ENCODE measurements at places on chromosomes 12 and 14.

GRCh38 chr12:40208707-40209446, 15.9 kb upstream of the LRRK2 start:
- DNase-seq, result no peak

DNA sequence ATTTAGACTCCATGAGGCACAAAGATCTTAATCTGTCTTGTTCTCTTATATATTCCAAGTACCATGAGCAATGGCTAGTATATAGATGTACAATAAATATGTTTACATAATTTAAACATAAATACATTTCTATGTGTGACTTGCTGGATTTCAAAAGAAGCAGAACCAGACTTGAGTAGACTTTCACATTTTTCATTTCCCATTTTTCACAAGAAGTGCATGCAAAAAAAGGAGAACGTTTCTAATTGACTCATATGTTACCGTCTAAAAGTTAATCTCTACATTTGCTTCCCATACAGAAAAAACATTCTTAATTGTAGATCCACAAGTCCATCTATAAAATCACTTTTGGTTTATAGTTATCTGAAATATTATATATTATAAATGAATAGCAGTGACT, 256.5 kb upstream of the USP15 start:
- no peak for DNase-seq

DNA sequence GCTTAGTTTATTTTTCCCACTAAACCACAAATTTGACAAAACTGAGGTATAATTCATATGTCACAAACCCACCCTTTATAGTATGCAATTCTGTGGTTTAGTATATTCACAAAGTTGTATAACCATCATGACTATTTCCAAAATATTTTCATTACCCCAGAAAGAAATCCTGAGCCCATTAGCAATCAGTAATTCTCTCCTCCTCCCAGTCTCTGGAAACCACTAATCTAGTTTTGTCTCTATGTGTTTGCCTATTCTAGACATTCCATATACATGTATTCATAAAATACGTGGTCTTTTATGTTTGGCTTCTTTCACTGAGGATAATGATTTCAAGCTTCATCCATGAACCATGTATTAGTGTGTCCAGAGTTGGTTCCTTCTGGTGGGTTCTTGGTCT, 267.6 kb downstream of the AEBP2 start:
- no peak for DNase-seq

- no peak for DNase-seq
Observed at GRCh38 chr14:77746064-77746702, 14.8 kb downstream of the SNW1 start.

DNA sequence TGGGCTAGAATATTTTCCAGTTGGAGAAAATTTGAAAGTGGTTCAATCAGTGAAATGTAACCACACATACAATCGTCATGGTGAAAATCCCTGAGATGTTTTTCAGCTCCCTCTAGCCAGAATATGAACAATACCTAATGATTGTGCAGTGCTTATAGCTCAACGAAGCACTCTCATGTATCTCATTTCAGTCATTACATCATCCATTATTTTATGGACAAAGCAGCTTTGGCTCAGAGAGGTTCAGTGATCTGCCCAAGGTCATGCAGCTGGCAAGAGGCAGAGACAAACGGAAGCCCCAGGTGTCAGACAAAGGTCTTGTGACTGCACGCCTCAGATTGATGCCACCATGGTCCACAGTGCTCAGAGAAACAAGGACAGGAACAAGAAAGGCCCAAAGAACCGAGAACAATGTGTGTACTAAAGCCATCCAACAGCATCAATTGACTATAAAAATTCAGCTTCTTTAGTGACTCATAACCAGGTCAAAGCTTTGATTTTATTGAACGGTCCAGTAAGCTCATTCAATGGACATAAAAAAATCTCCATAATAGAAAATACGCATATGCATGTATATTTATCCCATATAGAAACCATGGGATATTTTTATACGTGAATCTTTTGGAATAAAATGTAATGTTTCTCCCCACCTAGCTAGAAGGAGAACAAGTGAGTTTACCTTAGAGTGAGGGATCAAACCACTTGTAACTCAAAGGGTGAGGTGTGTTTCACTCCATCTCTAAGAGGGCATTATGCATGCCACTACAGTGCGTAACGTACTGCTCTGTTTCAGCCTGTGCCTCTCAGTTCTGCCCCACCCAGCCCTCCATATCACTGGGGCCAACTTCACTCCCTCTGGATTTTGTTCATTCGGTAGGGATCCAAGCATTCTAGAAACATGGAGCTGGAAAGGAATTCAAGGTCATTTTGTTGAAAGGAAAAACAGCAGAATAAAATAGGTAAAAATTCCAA, 141.8 kb downstream of the GRIN2B start:
- no peak for DNase-seq

- DNase-seq, result no peak
Observed at GRCh38 chr14:105258846-105259245, 10.5 kb downstream of the BTBD6 start.

- no peak for DNase-seq
Observed at GRCh38 chr12:12159988-12160387, 89.2 kb downstream of the BCL2L14 start.

GRCh38 chr12:68792952-68793351, 15.0 kb upstream of the MDM2 start:
- DNase-seq, result no peak

- no peak for DNase-seq
Observed at GRCh38 chr12:81337886-81338285, 260.0 kb downstream of the ACSS3 start.

DNA sequence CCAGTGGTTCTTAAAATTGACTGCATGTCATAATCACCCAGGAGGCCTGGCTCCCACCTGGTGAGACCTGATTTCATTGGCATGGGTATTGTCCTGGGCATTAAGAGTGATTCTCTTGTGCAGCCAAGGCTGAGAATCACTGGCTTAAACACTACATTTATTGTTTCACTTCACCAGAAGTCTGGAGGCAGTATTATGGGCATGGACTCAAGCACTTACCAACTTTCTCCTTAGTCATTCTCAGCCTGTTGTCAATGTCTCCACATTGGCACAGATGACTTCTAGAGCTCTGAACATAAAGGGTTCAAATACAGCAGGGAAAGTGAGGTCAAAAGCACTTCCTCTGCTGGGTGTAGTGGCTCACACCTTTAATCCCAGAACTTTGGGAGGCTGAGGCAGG, 25.6 kb upstream of the GCH1 start:
- DNase-seq, result no peak

GRCh38 chr14:74525361-74525851, 31.8 kb downstream of the ISCA2 start:
- DNase-seq, result no peak

DNA sequence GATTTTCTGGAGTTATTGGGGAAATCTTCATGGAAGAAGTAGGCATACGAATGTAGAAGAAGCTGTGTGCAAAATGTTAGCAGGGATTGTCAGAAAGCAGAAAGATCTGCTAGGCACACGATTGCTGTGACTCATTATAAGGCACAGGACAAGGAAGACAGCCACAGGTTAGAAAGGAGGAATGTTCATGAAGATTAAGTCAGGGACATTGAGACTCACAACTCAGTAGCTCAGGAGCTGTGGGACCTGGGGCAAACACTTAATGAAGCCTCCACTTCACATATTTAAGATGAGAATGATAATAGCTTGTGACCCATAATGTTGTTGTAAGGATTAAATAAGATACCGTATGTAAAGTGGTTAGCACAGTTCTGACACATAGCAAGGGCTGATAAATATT, 26.6 kb upstream of the RTRAF start:
- DNase-seq, result no peak

DNA sequence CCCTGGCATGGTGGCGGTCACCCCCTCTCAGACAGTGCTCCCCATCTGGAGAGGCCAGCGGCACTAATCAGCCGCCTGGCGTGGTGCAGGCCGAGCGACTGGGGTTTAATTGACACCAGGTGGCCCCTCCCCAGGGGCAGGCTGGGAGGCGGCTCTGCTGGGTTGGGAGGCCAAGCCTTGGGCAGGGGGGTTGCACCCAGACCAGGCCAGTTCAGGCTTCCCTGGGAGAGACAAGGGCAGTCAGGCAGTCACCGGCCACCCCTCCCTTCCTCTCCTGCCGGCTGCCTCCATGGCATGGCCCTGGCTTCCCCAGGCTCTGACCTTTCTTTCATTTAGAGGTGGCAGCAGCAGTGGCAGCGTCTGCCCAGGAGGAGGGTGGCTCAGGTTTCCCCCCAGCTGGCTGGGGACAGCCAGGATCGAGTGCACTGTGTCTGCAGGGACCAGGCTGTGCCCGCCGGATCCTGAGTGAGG, 78.1 kb upstream of the NOS1 start:
- DNase-seq, result peak; percentile 24

DNA sequence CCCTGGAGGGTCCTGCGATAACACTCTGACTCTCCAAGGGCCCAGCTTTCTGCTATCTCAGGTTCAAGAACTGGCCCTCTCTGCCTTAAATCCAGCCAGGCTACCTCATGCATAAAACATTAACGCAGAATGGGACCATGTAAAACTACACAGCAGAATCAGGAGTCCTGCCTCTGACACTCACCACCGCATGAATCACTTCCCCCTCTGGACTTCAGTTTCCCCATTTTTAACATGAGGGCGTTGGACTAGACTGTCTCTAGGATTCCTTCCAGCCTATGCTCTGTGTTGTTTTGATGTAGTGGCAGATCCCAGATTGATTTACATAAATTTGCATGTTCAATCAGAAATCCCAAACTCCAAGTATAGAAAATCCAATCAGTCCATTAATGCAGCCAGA, 3.3 kb downstream of the NCKAP5L start:
- no peak for DNase-seq

DNA sequence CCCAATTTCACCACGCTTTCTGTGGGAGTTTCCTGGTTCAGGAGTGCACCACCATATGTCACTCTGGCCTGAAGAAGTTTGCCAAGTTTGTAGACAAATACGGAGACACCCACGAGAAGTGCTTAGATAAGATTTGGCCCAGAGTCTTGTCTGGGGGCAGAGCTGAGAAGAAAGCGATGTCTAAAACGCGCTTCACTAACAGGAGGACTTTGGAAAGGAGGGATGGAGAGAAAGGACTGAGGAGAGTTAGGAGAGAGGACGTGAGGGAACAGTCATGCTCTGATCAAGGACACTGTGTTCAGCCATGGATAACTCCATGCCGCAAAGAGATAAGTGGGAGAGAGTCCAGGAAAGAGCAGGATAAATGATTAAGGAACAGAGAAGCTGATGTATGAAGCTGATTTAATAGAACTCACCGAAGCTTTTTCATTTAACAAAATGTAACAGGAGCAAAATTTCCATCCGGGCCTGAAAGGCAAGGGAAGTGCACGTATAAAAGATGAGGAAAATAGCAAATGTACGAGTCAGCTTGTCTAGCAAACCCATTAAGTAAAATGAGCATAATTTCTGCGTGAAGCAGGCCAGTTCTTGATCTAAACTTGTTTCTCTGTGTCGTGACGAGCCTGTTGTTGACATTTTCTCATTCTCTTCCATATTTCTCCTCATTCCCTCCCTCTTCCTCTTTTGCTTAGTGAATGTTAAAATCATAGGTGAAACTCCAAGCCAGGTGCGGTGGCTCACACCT, 23.4 kb upstream of the MAP3K9 start:
- no peak for DNase-seq

- DNase-seq, result no peak
Observed at GRCh38 chr12:27673101-27673718, 23.0 kb upstream of the REP15 start.

DNA sequence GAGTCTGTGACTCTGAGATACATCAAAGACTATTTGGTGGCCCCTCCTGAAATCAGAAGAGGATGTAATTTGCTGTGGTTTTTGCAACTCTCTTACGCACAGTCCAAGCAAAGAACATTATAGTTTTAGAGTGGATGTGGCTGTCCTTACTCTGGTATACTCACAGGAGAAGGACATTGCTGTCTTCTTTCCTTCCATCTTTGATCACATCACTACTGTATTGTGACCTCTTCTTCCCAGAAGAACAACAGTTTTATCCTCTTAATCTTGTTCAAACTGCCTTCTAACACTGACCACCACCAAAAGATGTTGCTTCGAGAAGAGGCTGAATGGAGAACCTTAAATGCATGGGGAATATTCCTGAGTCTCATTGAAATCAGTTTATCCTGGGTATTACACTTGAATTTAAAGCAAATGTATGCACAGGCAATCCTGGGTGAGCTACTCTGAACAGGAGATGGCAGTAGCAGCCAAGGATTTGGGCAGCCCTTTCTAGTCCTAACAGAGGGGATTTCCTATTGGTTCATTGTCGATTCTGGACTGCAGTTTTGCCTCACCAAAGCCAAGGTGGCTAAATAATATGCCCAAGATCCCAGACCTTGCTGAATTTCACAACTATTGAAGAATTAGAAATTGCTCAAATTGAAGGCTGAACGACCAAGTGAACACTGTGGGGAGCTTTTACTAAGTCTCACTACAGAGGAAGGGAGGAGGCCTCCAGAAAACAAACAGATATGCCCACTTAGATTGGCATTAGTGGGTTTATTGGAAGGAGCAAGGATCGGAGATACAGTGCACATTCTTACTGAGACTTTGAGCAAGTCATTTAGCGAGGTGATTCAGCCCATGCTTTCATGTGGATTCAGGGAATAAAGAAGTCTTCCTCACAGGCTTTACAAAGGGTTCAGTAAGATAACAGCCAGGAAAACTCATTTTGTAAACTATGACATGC, 282.8 kb downstream of the PAWR start:
- peak; percentile 80 for DNase-seq

DNA sequence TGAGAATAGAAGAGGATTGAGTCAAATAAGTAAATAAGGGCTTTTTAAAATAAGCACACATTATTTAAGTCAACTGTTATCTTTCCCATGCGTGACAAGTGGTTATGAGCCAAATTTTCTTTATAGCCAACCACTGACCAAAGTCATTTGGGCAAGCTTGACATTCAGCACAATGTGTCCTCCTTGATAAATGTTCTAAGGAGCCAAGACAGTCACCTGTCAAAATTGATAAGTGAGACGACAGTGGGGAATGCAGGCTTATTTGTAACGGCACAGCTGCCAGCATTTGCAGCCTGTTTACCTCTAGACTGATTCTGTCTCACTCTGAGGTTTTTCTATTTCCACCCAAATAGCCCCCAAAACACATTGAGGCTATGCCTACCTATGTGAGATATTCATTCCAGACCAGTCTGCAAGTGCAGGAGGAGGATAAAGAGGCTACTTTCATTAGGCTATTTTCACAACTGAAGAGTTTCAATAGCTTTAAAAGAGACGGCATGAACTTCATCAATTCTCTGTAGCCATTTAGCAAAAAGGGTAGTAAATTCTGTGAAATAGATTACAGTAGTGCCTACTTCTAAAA, 339.5 kb downstream of the PDZRN4 start:
- no peak for DNase-seq

- no peak for DNase-seq
Observed at GRCh38 chr14:97878206-97878605, 1081.0 kb downstream of the VRK1 start.

DNA sequence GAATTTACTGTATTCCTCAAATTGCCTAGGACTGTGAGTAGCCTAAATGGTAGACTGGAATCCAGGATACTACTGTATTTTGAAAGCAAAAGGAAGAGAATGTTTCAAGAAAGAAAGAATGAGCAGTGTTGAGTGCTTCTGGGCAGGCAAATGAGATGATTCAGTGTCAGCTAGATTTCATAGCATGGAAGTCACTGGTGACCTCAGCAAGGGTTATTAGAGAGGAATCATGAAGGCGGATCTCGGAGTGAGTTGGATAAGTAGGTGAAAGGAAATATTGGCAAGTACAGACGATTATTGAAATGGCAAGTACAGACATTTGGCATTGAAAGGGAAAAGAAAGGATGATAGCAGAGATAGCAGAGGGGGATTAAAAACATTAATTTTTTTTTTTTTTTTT, 27.1 kb downstream of the VRK1 start:
- DNase-seq, result no peak
